Hematopoietic multipotent progenitor cell treated with erythropoietin and hydrocortisone succinate and interleukin-3 and kit ligand, for 17 days (in vitro differentiated cells): ENCODE measurements at places on chromosomes 4 and X.

DNA sequence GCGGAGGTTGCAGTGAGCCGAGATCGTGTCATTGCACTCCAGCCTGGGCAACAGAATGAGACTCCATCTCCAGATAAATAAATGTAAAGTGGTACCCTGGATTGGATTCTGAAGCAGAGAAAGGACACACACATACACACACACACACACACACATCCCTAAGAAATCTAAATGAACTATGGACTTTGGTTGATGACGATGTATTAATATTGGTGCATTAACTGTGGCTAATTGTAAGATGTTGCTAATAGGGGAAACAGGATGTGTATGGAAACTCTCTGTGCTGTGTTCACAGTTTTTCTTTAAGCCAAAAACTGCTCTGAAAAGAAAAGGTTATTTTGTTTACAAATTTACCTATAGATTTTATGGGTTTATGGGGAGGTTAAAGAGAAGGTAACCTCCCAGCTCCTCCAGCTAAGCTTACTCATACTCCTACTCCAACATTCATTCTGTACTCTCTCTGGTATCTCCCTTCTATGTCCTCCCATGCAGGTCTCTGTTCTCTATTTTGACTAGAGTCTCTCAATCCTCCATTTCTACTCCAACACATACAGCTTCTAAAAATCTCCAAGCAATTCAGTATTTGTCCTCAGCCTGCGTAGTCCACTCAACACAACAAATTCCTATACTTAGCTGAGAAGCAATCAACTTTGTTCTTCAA lies 46.5 kb upstream of the RELL1 start:
- DNase-seq: no peak

DNA sequence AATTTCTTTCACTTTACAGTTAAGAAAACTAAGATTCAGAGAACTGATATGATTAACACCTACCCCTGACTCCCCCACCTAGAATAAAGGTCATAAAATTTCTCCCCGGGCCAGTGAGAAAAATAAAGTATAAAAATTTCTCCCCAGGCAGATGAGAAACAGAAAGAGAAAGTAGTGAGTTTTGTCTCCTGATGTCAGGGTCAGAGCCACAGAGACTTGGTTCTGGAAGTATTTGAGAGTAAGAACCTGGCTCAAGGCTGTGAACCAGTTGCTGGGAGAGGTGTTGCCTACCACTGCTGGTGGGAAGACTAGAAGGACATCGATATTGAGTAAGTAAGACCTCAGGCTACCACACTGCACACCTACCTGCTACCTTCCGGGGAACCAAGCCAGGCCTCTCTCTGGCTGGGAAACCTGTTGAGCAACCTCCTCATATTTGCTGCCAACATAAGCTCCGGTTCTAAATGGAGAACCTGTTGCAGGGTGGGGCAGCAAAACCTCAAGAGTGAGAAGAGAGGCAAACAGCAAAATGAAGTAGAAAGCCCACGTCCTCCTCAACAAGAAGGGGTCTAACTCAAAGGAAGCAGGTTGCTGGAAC lies 104.2 kb upstream of the PUDP start:
- DNase-seq: no peak

- DNase-seq: no peak
Measured at GRCh38 chrX:23820235-23820782, 37.3 kb downstream of the SAT1 start.

GRCh38 chr4:148852092-148852699 lies 410.0 kb upstream of the NR3C2 start:
- DNase-seq: no peak
